Heart left ventricle (tissue), 16 donors: ENCODE measurements at places on chromosomes 3 and 15.

DNA sequence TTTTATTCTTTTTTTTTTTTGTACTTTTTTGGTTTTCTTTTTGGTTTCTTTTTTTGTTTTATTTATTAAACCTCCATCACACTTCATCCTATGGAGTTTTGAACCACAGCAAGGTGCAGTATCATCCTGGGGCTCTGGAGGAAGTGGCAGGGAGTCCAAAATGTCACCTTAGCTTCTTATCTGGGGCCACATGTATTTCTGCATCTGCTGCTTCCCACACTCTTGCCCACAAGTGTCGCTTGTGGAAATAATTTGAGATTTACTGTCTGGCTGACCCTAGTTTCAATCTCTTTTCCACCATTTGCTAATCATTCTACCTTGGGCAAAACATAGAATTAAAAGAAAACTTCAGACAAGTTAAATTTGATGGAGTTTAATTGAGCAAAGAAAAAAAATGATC, 6.4 kb downstream of the OPA1 start:
- DNase-seq: no peak

GRCh38 chr3:184336547-184337398, 627 bp upstream of the FAM131A start:
- DNase-seq: peak; percentile 34

DNA sequence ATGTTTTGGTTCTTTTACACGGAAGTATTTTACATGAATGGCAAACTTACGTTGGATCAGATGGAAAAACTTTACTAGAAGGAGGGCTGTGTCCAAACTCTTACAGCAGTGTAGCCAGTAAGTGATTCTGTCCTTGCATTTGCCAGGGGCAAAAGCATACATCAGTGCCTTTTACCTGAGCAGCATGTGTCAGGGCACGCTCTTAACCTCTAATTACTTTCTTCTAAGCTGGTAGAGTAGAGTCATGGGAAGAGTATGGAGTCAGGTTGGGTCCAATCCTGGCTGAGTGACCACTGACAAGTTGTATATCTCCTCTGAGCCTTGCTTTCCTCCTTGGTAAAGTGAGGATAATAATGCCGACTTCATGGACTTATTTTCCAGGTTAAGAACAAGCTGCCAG, 47.1 kb downstream of the RYR3 start:
- no peak for DNase-seq

DNA sequence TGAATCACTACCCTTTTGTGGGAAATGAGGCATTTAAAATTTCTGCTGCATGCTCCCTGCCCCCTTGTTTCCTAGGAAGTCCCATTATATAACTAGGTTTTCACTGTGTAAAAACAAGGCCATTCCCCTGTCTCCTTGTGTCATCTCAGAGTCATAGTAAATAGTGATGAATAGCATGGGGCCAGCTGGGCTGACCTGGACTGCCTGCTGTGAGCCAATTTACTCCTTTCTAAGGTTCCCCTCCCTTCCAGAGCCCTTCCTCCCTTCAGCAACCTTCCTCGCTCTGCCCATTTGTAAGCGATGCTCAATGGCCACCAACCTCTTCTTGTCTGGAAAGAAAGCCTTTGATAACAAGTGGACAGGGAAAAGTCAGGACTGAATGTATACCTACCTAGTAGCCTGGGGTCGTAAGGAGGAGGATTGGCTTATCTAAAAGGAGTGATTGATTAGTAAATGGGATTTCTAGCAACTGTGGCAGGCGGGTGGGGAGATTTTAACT, 11.7 kb downstream of the ITGA11 start:
- DNase-seq: no peak

DNA sequence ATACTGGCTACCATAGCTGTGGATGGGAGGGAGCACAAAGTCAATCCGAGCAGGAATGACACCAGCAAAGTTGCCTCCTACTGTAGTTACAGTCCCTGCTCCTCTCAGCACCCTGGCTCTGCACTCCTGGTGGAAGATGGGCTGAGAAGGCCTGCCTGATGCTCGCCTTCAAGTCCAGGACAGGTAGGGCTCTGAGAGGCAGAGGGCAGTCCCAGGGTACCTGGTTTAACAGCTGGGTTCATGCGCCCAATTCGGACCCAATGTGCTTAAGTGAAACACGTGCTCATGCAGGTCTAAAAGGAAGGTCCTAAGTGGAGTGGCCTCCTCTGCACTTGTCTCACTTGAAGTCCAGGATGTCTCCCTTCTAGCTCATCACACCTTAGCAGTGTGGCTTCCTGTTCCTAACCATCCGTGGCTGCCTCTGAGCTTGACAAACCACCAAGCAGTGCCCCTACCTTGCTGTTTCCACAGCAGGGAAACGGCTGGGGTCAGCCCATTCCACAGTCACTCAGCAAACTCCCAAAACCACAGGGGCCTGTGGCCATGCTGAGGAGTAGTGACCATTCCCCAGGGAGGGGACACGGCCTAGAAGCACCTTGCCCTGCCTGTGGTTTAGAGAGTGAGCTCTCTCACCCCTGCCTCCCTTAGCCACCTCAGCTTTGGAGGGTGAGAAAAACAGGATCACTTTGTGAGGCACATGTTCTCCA, 3.9 kb upstream of the MUSTN1 start:
- DNase-seq: peak; percentile 18

GRCh38 chr3:28502397-28502937, 153.8 kb upstream of the AZI2 start:
- DNase-seq: no peak
